ENCODE measurements at places on chromosomes 12 and 14.

- peak; percentile 9 for DNase-seq
Measured at GRCh38 chr12:90622431-90622830, 332.5 kb downstream of the CCER1 start.

DNA sequence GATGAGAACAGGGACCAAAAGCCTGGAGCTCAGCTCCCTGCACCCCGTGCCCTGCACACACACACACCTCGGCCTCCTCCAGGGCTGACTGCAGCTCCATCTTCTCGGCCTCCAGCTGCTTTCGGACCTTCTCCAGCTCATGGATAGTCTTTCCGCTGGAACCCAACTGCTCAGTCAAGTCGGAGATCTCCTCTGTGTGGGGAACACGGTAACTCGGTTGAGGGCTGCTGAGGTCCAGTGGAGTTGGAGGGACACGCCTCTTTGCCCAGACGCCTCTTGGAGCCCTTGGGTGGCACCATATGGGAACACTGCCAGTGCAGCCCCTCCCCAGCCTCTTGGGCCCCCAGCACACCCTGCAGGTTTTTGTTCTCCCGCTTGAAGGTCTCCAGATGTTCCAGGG, 8.7 kb upstream of the MYH6 start:
- DNase-seq, result no peak

DNA sequence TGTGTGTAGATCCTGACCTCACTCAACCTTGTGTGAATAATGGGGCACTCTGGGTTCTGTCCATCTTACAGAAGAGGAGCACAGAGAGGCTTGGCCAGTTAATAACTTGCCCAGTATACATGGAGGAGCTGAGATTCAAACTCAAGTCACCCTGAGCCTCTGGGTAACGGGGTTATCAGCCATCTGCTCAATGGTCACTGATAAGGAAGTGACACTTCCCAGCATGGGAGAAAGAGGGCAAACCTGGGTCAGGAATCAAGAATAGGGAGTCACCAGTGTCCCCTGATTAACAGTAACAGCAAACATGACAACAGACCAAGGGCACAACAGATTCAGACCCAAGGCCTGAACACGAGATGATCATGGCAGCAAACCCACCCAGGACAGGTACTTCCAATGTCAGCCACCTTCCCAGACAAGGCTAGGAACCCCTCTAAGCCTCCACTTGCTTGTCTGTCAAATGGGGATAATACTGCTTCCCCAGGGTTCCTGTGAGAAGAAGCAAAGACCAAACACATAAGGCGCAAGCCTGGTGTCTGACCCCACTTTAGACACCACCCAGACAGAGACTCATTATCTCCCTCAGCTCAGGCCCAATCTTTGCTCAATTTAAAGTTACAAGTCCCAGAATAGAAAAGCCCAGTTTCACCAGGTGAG, 3.6 kb downstream of the CCDC85C start:
- DNase-seq, result no peak

GRCh38 chr12:55715833-55716581, at the start of gene BLOC1S1:
BLOC1S1 (plus strand) TSS chr12:55716046; CDS start chr12:55716052, 6 bp downstream.
- DNase-seq, result peak; percentile 71

GRCh38 chr12:96303653-96304052, 96.6 kb downstream of the CDK17 start:
- no peak for DNase-seq

Data from brain microvascular endothelial cell (primary cell).